ENCODE measurements at places on chromosomes 6 and 20. TPM values are rescaled to one million over a fixed set of nuclear protein-coding genes. Genes with fewer than 3 reads are reported as not detected.

RAB44 gene
- 0.75 TPM for total RNA-seq

LRRN4 gene
- total RNA-seq = 0.43 TPM

CPXM1 gene
- total RNA-seq = 6.8 TPM

LY6G6C gene
- total RNA-seq = not detected

PCSK2 gene
- 2.6 TPM for total RNA-seq

PKIB gene
- total RNA-seq = 5.5 TPM

BHLHE23 gene
- total RNA-seq = not detected

GRCh38 chr6:109493865-109494264 lies 10.8 kb upstream of the ZBTB24 start:
- DNase-seq = no peak

- DNase-seq = no peak
Observed at GRCh38 chr6:136323431-136324112, 33.9 kb upstream of the BCLAF1 start.

- DNase-seq = no peak
Observed at GRCh38 chr6:44036196-44036595, 91.1 kb downstream of the MRPL14 start.

DNA sequence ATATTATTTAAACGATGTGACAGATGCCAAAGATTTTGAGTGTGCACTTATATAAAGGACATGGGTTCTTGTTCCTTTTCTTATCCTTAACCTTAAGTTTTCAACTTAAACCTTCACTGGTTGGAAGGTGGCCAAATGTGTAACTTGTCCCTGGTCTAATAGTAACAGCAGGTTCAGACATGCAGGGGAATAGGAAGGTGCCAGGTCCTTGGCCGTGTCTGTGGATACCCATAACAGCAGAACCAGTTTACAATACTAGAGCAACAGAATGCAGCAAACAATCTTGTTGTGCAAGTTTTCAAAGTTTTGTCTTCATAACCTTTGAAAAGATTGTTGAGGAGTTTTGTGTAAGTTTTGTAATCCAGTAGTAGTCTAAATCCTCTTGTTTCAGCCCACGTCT lies 4.4 kb downstream of the MYB start:
- no peak for DNase-seq

DNA sequence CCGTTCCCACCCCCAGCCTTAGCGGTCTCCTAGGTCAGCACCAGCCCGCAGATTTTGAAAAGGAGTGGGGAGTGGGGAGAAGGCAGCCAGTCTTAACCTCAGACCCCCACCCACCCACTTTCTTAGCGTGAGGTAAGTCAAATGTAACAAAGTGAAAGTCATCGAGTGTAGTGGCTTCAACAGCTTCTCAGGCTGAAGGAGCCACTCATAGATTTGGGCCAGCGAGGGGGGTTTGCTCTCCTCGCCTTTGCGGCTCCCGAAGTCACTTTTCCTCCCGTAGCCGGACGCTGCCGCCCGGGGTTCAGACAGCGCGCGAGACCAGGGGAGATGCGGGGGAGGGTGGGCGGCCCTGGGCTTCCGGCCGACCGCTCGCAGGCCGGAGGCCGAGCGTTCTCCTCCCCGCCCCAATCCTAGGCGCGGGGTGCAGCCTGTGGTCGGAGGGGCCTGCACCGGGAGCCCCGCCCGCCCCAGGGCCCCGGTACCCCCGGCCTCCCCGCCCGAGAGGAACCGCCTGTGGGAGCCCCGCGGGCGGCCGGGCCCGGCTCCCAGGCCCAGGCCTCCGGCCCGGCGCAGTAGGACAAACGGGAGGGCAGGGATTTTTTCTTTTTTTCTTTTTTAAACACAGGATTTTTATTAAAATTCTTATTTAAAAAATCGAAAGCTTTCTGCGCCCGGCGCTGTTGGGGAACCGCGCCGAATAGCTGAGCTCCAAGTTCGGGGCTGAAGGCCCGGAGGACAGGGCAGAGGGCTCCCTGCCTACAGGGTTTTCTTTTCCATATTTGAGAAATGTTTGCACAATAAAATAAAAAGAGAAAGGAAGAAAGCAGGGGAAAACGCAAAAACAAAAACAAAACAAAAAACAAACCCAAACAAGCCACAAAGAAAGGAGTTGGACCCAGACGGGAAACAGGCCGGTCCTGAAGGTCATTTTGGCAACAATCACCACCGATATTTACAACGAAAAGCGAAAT lies 3.2 kb downstream of the NKX2-2 start:
- no peak for DNase-seq

GRCh38 chr20:61205769-61206168 lies 46.3 kb upstream of the CDH4 start:
- no peak for DNase-seq

DNA sequence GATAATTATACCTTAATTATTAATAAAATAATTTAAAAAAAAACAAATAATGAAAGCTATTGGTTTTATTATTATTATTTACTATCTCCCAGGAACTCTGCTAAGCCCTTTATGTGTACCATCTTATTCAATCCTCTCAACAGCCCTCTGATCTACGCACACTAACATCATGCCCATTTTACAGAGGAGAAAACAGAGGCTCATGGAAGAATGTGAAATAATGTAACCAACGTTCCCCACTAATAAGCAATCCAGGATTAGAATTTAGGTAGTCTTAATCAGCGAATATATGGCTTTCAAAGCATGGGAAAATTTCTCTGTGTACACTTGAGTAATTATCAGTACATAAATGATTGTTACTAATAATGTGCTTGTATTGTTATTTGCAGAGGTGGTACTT lies 89.0 kb downstream of the MAFB start:
- DNase-seq = no peak

DNA sequence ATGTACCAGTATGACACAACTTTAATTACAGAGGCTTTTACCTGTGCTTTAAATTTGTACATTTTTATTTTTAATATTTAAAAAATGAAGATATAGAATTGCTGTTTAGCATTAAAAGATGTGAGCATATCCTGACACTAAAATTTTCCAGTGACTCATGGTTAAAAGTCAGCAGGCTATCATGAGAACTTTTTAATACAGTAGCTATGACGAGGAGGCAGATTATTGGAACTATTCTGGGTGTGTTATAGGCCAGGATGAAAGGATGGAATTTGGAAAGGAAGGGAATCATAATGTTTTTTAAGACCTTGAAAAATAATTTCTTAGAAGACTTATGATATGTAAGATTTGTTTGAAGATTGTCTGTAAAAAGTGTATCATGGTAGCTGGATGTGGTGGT lies 91.0 kb downstream of the GFRA4 start:
- DNase-seq = no peak

GRCh38 chr6:7391151-7391550 lies 1.5 kb downstream of the RIOK1 start:
- DNase-seq = no peak

- no peak for DNase-seq
Observed at GRCh38 chr20:46308258-46309157, at the start of gene CDH22. Gene CDH22, minus strand, starts transcription at chr20:46308498. Its CDS starts 57,204 bp downstream, at chr20:46251294.

- DNase-seq = no peak
Observed at GRCh38 chr6:16635810-16636602, 125.3 kb downstream of the ATXN1 start.

DNA sequence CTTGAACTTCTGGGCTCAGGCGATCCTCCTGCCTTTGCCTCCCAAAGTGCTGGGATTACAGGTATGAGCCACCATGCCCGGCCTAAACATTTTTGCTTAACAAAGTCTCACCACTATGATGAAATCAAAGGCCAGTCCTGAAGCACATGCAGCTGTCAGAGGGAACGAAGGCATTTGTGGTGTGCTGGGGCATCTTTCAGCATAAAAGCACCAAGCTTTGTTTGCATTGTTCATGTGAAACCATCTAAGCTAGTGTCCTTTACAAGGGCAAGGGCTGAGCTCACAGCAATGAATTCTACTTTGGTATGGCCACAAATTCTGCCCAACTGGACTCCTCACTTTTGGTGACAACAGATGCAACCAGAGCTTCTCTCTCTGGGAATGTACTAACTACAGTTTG lies 66.8 kb downstream of the ZFP64 start:
- no peak for DNase-seq

- DNase-seq = no peak
Observed at GRCh38 chr6:149990661-149991471, 27.1 kb downstream of the ULBP1 start.

GRCh38 chr6:138873191-138873590 lies 77.3 kb downstream of the ECT2L start:
- no peak for DNase-seq

GRCh38 chr20:33893314-33893713 lies 82.2 kb downstream of the CHMP4B start:
- no peak for DNase-seq

GRCh38 chr6:6508643-6509042 lies 79.9 kb upstream of the LY86 start:
- DNase-seq = no peak

- no peak for DNase-seq
Observed at GRCh38 chr20:25061821-25062530, 4.0 kb upstream of the ACSS1 start.

DNA sequence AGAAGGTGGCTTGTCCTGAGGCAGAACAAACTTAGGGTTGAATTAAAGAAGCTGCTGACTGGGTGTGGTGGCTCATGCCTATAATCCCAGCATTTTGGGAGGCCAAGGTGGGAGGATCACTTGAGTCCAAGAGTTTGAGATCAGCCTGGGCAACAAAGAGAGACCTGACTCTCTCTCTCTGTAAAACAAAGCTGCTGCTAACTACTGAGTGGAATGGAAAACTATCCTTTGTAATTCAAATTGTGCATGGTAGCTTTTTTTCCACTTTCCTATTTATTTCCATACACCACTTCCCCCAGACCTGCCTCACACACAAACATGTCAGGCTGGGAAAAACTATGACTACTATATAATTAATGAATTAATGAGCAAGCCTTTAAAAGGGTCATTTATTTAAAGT lies 437.1 kb downstream of the CDC5L start:
- no peak for DNase-seq
